ENCODE measurements at places on chromosomes 7 and 10. TPM values are rescaled to one million over a fixed set of nuclear protein-coding genes. Genes with fewer than 3 reads are reported as not detected.

Gene FAM171A1
- total RNA-seq, result 35.8 TPM

Gene LIPK
- total RNA-seq, result not detected

Gene DNAJB6
- 109 TPM for total RNA-seq

Gene LRRD1
- total RNA-seq, result not detected

Gene CAMK1D
- 0.63 TPM for total RNA-seq

Gene CHAT
- not detected for total RNA-seq

Gene GNAT3
- total RNA-seq, result not detected

Gene TDRD1
- total RNA-seq, result not detected

Gene SRGN
- total RNA-seq, result 1,471 TPM

Gene CDNF
- total RNA-seq, result 0.47 TPM

Gene AGMO
- not detected for total RNA-seq

Gene SEPHS1
- 28.2 TPM for total RNA-seq

Gene MCU
- total RNA-seq, result 24.2 TPM

Gene SGCE
- total RNA-seq, result 47.1 TPM

Gene INMT
- total RNA-seq, result 0.28 TPM

Gene SFMBT2
- 0.19 TPM for total RNA-seq

Gene FRG2B
- total RNA-seq, result not detected

Gene RADIL
- 1.0 TPM for total RNA-seq

Gene HGF
- total RNA-seq, result 4.0 TPM

Gene ACTA2
- 8.1 TPM for total RNA-seq

Gene MACC1
- total RNA-seq, result under 0.01 TPM
